ENCODE measurements at places on chromosomes 7 and 10. TPM values are rescaled to one million over a fixed set of nuclear protein-coding genes. Genes with fewer than 3 reads are reported as not detected.

Gene PON1
- total RNA-seq = not detected

Gene MYOF
- total RNA-seq = 108 TPM

Gene CAMK2B
- total RNA-seq = not detected

Gene TAS2R38
- not detected for total RNA-seq

Gene TMEM270
- not detected for total RNA-seq

Gene CALML5
- not detected for total RNA-seq
